ENCODE measurements at places on chromosomes 5 and 9. TPM values are rescaled to one million over a fixed set of nuclear protein-coding genes. Genes with fewer than 3 reads are reported as not detected.

DNA sequence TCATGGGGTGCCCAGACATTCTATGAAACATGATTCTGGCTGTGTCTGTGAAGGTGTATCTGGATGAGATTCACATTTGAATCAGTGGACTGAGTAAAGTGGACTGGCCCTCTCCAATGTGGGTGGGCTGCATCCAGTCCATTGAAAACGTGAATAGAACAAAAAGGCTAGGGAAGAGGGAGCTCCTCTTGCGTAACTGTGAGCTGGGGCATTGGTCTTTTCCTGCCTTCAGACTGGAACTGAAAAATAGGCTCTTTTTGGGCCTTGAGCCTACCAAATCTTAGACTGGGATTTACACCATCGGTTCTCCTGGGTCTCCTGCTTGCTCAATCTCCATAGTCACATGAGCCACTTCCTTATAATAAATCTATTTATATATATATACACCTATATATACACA is 170.1 kb downstream of the SPOCK1 start:
- no peak overlapping the region for H3K27ac ChIP-seq
- no peaks in the 10 kb centered on the region for H3K27me3 ChIP-seq
- no peaks in the 10 kb centered on the region for H3K36me3 ChIP-seq
- no peaks in the 10 kb centered on the region for H3K4me1 ChIP-seq
- DNase-seq = no peak

- no peak overlapping the region for H3K4me3 ChIP-seq
- DNase-seq = no peak
- H3K27me3 ChIP-seq = no peaks in the 10 kb centered on the region
- H3K27ac ChIP-seq = no peak overlapping the region
- no peaks in the 10 kb centered on the region for H3K36me3 ChIP-seq
- no peaks in the 10 kb centered on the region for H3K4me1 ChIP-seq
Measured at GRCh38 chr5:10712574-10713366, 48.3 kb downstream of the DAP start.

DNA sequence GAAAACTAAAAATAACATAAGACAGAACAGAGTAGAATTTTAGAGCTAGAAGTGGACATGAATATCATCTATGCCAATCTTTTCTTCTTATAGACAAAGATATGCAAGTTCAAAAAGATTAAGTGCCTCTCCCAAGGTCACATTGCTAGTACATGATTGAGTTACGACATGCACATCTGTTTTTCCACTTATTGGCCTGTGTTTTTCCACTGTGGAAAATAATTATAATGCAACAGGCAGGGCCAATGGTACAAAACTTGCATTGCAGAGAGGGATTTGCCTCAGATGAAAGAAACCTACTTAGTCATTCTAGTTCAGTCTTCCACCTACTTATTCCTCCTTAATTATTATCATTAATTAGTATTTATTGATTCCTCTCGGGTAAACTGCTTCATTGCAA is 407.8 kb upstream of the SGCD start:
- no peaks in the 10 kb centered on the region for H3K36me3 ChIP-seq
- no peak for DNase-seq
- H3K4me1 ChIP-seq = no peaks in the 10 kb centered on the region

DNA sequence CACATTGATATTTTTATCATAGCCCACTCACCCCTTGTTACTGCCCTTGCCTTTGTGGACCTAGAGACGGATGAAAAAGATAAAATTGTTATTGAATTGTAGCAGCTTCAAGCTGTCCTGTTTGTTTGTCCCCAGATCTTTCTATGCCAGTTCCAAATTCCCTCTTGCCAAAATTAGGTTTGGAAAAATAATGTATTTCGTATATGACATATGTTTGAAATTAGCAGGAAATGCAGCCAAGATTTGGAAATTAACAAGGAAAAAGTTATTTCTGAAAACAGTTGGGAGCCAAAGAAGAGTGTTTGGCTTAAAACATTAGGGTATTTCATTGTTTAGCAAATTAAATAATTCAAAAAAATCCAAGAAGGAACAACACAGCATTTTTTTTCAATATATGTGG is 33.5 kb downstream of the SPATA31D1 start:
- H3K27me3 ChIP-seq = no peaks in the 10 kb centered on the region
- DNase-seq = no peak
- H3K36me3 ChIP-seq = no peaks in the 10 kb centered on the region
- H3K4me3 ChIP-seq = no peak overlapping the region
- H3K4me1 ChIP-seq = no peaks in the 10 kb centered on the region
- no peak overlapping the region for H3K27ac ChIP-seq

GRCh38 chr9:35526087-35526801 is 36.3 kb downstream of the RUSC2 start:
- no peaks in the 10 kb centered on the region for H3K27me3 ChIP-seq
- H3K36me3 ChIP-seq = no peaks in the 10 kb centered on the region
- no peak overlapping the region for H3K27ac ChIP-seq
- DNase-seq = no peak
- no peaks in the 10 kb centered on the region for H3K4me1 ChIP-seq

GRCh38 chr9:36121971-36122370 is 14.6 kb upstream of the GLIPR2 start:
- H3K27ac ChIP-seq = no peak overlapping the region
- no peaks in the 10 kb centered on the region for H3K27me3 ChIP-seq
- no peak overlapping the region for H3K4me3 ChIP-seq
- no peaks in the 10 kb centered on the region for H3K36me3 ChIP-seq
- peaks cover 15% of the 10 kb centered on the region for H3K4me1 ChIP-seq
- DNase-seq = no peak

GRCh38 chr5:180070756-180071530 is 616 bp downstream of the RNF130 start:
- no peaks in the 10 kb centered on the region for H3K27me3 ChIP-seq
- H3K4me3 ChIP-seq = peak overlapping the region; percentile 96
- DNase-seq = peak; percentile 47
- peaks cover 5% of the 10 kb centered on the region for H3K4me1 ChIP-seq

DNA sequence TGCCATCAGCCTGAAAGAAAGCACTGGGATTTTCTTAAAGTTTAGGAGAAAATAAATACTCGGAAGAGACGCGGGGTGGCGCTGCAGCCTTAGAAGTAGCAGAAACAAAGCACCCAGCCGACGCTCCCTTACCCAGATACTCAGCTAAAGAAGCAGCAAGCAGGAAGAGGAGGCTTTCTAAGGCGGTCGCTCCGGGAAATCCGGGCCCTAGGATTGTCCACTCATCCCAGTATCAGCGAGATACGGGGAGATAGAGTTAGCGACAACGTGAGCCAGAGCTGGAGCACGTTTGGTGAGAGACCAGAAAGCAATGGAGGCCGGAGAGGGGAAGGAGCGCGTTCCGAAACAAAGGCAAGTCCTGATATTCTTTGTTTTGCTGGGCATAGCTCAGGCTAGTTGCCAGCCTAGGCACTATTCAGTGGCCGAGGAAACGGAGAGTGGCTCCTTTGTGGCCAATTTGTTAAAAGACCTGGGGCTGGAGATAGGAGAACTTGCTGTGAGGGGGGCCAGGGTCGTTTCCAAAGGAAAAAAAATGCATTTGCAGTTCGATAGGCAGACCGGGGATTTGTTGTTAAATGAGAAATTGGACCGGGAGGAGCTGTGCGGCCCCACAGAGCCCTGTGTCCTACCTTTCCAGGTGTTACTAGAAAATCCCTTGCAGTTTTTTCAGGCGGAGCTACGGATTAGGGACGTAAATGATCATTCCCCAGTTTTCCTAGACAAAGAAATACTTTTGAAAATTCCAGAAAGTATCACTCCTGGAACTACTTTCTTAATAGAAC is at the start of gene PCDHB2:
Gene PCDHB2, plus strand, starts transcription at position 135 of the 782 bp plus-strand sequence. Its CDS starts 176 bp downstream, at position 311.
- H3K4me1 ChIP-seq = no peaks in the 10 kb centered on the region
- DNase-seq = no peak
- H3K36me3 ChIP-seq = no peaks in the 10 kb centered on the region
- no peaks in the 10 kb centered on the region for H3K27me3 ChIP-seq
- H3K4me3 ChIP-seq = no peak within 1 kb of the TSS
- no peak within 1 kb of the TSS for H3K27ac ChIP-seq

DNA sequence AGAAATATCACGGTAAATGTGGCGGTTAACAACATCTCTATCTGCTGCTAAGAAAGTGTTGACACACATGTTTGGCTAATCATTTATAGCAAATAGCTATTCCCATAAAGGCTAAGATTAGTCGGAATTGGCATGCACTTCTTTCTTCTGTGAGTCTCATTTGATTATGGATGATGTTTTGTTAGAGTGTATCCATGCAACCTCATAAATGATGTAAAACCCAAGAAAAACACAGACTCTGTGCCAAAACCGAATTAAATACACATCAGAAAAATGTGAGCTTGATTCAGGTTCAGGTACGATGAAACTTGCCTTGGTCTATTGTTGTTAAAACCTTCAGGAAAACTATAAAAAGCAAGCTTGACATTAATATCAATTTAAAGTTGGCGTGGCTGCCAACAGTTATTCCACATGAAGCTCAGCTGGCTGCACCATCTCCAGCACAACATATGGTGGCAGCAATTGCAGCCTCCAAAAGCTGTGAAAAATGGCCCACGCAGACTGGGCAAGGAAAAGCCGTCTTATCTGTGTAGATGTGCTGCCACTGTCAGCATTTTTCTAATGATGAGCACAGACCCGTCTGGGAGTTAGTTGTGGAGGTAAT is 41.1 kb upstream of the ICE1 start:
- no peak overlapping the region for H3K4me3 ChIP-seq
- no peak overlapping the region for H3K27ac ChIP-seq
- no peaks in the 10 kb centered on the region for H3K4me1 ChIP-seq
- no peaks in the 10 kb centered on the region for H3K36me3 ChIP-seq
- H3K27me3 ChIP-seq = no peaks in the 10 kb centered on the region
- DNase-seq = no peak

- no peak for DNase-seq
- H3K27me3 ChIP-seq = no peaks in the 10 kb centered on the region
- no peak overlapping the region for H3K27ac ChIP-seq
- no peak overlapping the region for H3K4me3 ChIP-seq
- H3K36me3 ChIP-seq = no peaks in the 10 kb centered on the region
Measured at GRCh38 chr5:17151686-17152085, 65.7 kb upstream of the BASP1 start.

DNA sequence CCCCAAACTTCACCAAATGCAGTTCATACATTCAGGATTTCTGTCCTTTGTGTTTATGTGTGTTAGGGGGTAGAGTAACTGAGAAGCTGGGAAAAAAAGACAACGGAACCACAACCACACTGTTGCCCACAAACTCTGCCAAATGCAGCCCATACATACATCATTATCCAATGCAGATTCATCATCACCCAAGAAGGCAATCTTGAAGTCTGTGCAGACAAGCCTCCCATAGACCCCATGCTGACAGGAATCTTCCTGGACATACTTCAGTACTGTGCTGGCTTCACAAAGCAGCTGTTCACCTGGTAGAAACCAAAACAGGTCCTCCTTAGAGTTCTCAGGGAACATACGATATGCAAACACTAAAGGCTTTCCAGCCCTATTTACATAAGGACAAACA is 38.9 kb downstream of the MTMR12 start:
- no peak for DNase-seq
- no peak overlapping the region for H3K4me3 ChIP-seq
- peaks cover 10% of the 10 kb centered on the region for H3K4me1 ChIP-seq
- no peaks in the 10 kb centered on the region for H3K36me3 ChIP-seq
- no peaks in the 10 kb centered on the region for H3K27me3 ChIP-seq

DNA sequence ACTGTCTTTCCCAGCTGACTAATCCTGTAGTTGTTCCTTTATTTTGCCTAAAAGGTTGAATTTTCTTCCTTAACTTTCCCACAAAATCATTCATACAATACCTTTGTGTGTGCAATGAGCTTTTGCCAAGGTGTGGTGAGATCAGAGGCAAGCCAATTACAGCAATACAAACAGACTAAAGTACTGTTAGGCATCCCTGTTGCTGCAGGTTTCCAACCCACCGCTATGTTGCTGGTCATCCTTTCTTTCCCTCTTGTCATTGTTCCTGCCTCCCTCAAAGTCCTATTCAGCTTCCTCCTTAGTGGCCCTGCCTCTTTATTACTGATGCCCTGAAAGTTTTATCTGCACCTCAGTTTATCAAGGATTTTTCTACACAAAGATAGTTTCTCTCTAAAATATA is 22.1 kb downstream of the ITGA2 start:
- H3K27ac ChIP-seq = no peak overlapping the region
- H3K4me1 ChIP-seq = peaks cover 3% of the 10 kb centered on the region
- no peaks in the 10 kb centered on the region for H3K36me3 ChIP-seq

DNA sequence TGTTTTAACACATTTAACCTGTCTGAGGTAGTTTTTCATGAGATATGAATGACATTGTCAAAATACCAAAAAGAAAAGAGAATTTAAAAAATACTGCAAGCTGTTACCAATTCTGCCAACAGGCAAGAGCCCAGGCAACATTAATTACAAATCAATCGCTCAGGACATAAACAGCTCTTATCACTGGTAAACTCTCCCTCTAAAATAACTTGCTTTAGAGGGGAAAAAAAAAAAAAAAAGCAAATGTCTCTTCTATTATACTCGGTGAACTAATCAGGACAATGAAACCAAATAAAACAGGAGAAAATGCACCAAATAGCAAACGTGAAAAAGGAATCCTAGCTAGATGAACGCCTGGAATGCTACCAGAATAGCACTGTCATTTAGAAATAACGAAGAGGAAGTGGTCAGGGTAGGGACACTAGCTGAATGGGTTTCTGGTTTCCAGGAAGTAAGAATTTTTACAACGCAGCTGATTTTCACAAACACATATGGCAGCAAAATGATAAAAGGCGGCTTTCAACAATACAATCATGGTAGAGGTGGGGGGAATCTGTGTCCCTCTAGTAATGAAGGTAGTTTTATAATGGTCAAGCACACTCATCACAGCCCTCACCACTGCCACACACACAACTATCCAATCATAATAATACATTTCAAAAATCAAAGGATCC is 94.9 kb downstream of the DENND1A start:
- no peaks in the 10 kb centered on the region for H3K36me3 ChIP-seq
- H3K27me3 ChIP-seq = no peaks in the 10 kb centered on the region
- H3K4me3 ChIP-seq = no peak overlapping the region
- no peaks in the 10 kb centered on the region for H3K4me1 ChIP-seq

- H3K4me3 ChIP-seq = no peak overlapping the region
- no peaks in the 10 kb centered on the region for H3K4me1 ChIP-seq
- H3K27ac ChIP-seq = no peak overlapping the region
- no peaks in the 10 kb centered on the region for H3K27me3 ChIP-seq
Measured at GRCh38 chr9:132114102-132114707, 34.5 kb upstream of the MED27 start.

DNA sequence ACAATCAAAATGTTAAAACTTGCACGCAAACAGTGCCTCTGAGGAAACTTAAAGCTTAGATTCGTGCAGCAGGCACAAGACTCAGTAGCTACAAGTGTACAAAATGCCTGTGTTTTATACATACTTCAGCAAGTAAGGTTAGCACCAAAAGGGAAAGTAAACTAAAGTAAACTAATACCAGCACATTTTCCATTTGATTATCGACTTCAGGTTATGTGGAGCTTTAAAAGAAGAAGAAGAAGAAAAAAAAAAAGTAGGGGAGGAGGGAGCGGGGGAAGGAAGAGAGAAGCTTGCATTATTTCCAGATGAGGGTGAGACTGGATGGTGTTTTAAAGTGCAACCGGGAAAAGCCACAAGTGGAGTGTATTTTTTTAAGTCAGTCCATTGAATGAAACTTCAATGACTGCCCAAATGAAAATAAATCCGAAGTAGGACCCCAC is 596 bp upstream of the ADAMTS6 start:
- peak overlapping the region; percentile 73 for H3K27ac ChIP-seq
- H3K27me3 ChIP-seq = no peaks in the 10 kb centered on the region
- H3K4me1 ChIP-seq = peaks cover 3% of the 10 kb centered on the region
- no peak for DNase-seq

- no peak overlapping the region for H3K27ac ChIP-seq
- H3K27me3 ChIP-seq = no peaks in the 10 kb centered on the region
- H3K36me3 ChIP-seq = no peaks in the 10 kb centered on the region
Measured at GRCh38 chr9:130955947-130956621, 17.0 kb upstream of the FIBCD1 start.

Gene SCGB3A1
- 1.1 TPM for total RNA-seq

Gene KIAA0825
- total RNA-seq = 1.1 TPM

Gene SLC6A18
- not detected for total RNA-seq

Gene FIBCD1
- 9.0 TPM for total RNA-seq

Gene PRRX2
- 0.64 TPM for total RNA-seq

Gene ADAMTS19
- total RNA-seq = 0.80 TPM
